HL-60 (cell line): ENCODE measurements at places on chromosomes 1 and 21.

DNA sequence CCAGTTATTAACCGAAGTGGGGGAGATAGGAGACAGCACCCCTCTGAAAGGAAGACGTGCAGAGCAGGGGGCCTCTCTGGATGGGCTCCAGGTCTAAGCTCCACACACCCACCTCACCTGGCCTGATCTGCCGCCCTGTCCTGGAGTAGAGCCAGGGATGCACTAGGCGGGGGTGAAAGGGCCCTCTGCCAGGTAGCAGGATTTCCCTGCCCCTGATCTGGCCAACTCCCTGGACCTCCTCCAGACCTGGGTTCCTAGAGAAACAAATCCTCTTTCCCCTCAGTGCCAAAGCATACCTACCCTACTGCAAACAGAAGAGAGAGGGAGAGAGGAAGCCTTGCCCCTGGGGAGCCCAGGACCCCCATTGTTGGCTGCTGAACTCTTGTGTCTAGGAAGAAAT is 2.0 kb downstream of the CRABP2 start:
- DNase-seq, result no peak

DNA sequence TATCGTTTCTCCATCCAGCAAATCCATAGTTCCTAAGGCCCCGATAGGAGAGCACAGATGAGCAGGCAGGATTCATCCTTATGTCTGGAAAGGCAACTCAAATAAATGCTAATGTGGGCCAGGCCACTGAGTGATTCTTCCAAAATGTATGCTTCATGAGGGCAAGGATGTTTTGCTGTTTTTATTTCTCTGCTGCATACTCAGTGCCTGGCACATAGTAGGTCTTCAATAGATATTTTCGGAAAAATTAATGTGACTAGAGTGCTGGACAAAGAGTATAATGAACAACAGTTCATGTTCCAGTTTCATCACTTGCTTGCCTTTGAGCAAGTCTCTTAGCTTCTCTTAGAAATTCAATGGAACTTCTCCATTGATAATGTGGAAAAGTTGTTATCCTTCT is 357.7 kb downstream of the PRDM2 start:
- no peak for DNase-seq

GRCh38 chr21:35727830-35728229 is 332.5 kb downstream of the SETD4 start:
- DNase-seq, result no peak

DNA sequence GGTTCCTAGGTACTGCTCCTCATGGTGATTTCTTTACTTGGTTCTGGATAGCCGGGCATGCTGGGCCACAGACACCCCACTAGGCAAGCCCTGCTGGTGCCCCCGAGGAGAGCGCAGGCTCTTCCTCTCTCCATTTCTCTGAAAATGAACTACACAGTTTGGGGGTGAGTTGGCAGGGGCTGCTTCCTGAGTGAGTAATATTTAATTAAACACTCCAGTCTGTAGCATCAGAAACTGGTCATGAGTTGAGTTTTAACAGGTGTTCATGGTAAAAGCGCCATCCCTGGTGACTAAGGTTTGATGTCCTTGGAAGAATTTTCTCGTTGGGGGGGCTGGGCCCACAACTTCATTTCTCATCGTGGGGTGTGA is 1.7 kb downstream of the SPSB1 start:
- DNase-seq, result no peak

GRCh38 chr1:12450090-12450755 is 167.8 kb downstream of the DHRS3 start:
- no peak for DNase-seq

GRCh38 chr1:28811369-28811765 is 603 bp upstream of the OPRD1 start:
- no peak for DNase-seq
